ENCODE measurements at places on chromosomes 3 and 15. TPM values are rescaled to one million over a fixed set of nuclear protein-coding genes. Genes with fewer than 3 reads are reported as not detected.

GRCh38 chr3:106765342-106765741 is 611.9 kb upstream of the CCDC54 start:
- H3K4me1 ChIP-seq, result no peaks in the 10 kb centered on the region
- no peaks in the 10 kb centered on the region for H3K27me3 ChIP-seq
- no peak for DNase-seq
- no peaks in the 10 kb centered on the region for H3K36me3 ChIP-seq
- H3K27ac ChIP-seq, result no peak overlapping the region

DNA sequence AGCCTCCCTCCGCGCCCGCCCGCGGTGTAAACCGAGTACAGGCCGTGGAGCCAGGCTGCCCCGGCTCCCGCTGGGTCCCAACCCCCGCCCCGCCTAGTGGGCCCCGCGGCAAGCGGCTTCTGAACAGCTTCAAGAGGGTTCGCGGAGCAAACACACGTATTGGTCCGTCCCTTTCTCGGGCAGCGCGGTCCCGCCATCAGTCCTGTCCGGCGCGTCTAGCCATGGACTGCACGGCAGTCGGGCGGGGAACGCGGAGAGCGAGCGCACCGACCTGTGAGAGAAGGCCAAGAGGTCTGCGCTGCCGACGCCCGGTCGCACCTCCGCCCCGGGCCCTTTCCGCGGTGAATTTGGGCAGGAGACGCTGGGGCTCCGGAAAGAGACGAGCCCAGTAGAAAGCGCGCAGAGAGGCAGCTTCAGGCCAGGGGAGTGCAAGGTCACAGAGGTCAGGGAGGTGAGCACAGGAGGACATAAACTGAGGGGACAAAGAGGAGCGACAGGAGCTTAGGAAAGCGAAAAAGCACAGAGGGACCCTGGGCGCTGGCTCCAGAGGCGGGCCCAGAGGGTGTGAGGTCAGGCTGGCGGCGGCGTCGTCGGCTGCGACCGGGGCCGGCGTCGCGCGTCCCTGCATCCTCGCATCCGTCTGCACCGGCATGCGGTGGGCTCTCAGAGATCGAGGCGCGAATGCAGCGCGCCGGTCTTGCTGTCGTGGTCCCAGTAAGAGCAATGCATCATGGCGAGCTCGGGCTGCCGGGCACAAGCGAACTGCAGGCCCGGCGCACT is 1.8 kb downstream of the FOXL2 start:
- peak overlapping the region; percentile 12 for H3K27ac ChIP-seq
- DNase-seq, result no peak
- H3K4me1 ChIP-seq, result peaks cover 14% of the 10 kb centered on the region
- H3K36me3 ChIP-seq, result no peaks in the 10 kb centered on the region
- no peaks in the 10 kb centered on the region for H3K27me3 ChIP-seq

DNA sequence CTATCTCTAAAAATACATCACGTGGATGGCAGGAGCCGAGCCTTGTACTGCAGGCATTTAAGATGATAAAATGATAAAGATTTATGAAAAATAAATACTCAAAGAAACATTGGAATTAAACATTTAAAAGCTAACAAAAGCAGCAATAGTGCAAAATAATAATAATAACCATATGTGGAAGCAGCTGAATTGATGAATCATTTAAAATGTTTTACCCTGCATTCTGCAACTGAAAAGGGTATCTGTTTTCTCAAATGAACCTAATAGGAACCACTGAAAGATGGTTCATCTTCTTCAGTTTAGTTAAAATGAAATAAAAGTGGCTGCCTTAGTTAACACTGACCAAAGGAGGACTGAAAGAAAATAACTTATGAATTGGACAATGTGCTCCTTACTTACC is 436.1 kb downstream of the TUSC7 start:
- H3K27ac ChIP-seq, result peak overlapping the region; percentile 10
- H3K36me3 ChIP-seq, result no peaks in the 10 kb centered on the region
- DNase-seq, result no peak
- no peaks in the 10 kb centered on the region for H3K27me3 ChIP-seq
- no peaks in the 10 kb centered on the region for H3K4me1 ChIP-seq

GRCh38 chr15:100140527-100141308 is 201.1 kb downstream of the ADAMTS17 start:
- DNase-seq, result no peak
- no peak overlapping the region for H3K27ac ChIP-seq
- no peaks in the 10 kb centered on the region for H3K27me3 ChIP-seq
- no peaks in the 10 kb centered on the region for H3K36me3 ChIP-seq
- no peaks in the 10 kb centered on the region for H3K4me1 ChIP-seq

- no peaks in the 10 kb centered on the region for H3K4me1 ChIP-seq
- H3K4me3 ChIP-seq, result no peak overlapping the region
- H3K27ac ChIP-seq, result peak overlapping the region; percentile 81
- no peaks in the 10 kb centered on the region for H3K36me3 ChIP-seq
- H3K27me3 ChIP-seq, result no peaks in the 10 kb centered on the region
Measured at GRCh38 chr15:61558172-61559136, 329.4 kb upstream of the RORA start.

DNA sequence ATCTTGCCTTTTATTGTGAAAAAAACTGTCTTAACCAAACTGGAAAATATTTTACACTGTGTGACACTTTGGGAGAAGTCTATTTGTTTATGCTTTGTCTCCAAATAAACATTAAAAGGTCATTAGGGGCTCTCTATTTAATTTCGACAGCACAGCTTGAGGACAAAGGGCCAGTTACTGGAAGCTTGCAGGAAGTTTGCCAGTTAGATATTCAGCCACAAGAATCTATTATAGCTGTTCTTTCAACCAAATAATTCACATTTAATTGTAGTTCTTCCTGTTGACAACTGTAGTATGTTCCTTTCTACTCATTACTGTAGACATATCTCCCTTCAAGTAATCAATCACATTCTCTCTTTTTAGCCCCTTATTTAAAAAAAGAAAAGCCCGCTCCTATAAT is 6.1 kb downstream of the CP start:
- no peaks in the 10 kb centered on the region for H3K36me3 ChIP-seq
- no peak overlapping the region for H3K4me3 ChIP-seq
- no peak for DNase-seq
- no peak overlapping the region for H3K27ac ChIP-seq
- peaks cover 4% of the 10 kb centered on the region for H3K4me1 ChIP-seq

GOLGA8T gene
- not detected for total RNA-seq

Data from uterus (tissue), 4 donors.